Nucleus accumbens (tissue), 56 donors: ENCODE measurements at places on chromosomes 16 and 17.

GRCh38 chr16:87696726-87697125, 69.1 kb downstream of the KLHDC4 start:
- no peak for DNase-seq

- DNase-seq, result no peak
These were observed 69.9 kb downstream of the FTO start for GRCh38 chr16:53773881-53774280.

- no peak for DNase-seq
These were observed 5.4 kb upstream of the TNS4 start for GRCh38 chr17:40506786-40507185.

DNA sequence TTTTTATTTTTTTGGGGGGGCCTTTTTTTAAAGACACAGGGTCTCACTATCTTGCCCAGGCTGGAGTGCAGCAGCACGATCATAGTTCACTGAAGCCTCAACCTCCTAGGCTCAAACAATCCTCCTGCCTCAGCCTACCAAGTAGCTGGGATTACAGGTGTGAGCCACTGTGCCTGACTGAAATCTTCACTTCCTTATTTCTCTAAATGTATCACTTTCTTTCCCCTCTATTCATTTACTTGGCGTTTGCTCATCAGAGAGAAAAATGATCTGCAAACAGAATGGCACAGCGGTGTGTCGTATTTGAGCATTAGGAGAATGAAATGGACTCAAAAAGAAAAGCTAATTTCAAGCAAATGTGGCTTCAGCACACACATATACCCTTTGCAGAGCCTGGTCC, 44.3 kb upstream of the CDH5 start:
- no peak for DNase-seq

DNA sequence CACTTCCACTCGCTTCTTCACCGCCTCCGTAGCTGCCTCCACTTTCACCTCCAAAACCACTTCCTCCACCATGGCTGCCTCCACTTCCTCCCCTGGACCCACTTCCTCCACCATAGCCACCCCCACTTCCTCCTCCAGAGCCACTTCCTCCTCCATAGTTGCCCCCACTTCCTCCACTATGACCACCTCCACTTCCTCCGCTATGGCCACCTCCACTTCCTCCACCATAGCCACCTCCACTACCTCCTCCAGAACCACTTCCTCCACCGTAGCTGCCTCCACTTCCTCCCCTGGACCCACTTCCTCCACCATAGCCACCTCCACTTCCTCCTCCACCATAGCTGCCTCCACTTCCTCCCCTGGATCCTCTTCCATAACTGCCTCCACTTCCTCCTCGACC, 4.5 kb downstream of the KRT9 start:
- DNase-seq, result no peak

GRCh38 chr17:32148351-32148750, 6.0 kb downstream of the RHOT1 start:
- no peak for DNase-seq
